Right lung (tissue), 10 donors: ENCODE measurements at places on chromosomes 3 and 15.
A peak's percentile ranks its signal among the peaks of the same experiment; 100 is the strongest.

GRCh38 chr15:74504418-74504817 is 36.6 kb upstream of the ARID3B start:
- no peak for DNase-seq

DNA sequence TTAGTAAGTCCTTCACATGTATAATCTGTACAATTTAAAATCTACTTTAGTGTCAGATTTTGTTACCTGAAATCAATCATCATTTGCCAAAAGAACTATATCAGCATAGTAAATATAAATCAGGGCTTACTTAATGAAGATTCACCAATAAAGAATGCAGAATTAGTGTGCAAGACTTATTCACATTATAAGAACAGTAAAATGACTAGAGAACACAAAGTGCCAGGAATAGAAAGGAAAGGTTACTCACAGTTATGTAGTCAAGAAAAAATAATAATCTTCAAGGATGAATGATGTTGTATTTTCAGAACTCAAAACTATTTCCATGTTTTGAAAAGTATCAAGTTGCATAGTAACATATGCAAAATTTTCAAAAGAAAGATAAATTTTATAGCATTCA is 891.9 kb downstream of the ROBO1 start:
- DNase-seq: no peak

DNA sequence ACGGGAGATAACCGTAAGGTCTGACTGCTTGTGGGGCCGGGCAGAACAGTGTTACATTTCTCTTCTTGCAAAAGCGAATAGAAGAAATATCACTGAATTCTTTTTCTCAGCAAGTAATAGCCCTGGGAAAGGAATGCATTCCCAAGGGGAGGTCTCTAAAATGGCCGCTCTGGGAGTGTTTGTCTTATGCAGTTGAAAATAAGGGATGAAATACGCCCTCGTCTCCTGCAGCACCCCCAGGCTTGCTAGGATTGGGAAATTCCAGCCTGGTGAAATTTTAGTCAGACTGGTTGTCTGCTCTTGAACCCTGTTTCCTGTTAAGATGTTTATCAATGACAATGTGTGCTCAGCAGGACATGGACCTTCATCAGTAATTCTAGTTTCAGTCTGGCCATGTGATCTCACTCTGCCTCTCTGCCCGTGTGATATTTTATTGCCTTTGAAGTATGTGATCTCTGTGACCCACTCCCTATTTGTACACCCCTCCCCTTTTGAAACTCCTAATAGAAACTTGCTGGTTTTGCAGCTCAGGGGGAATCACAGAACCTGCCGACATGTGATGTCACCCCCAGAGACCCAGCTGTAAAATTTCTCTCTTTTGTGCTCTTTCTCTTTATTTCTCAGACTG is 715.6 kb downstream of the ROBO1 start:
- no peak for DNase-seq

DNA sequence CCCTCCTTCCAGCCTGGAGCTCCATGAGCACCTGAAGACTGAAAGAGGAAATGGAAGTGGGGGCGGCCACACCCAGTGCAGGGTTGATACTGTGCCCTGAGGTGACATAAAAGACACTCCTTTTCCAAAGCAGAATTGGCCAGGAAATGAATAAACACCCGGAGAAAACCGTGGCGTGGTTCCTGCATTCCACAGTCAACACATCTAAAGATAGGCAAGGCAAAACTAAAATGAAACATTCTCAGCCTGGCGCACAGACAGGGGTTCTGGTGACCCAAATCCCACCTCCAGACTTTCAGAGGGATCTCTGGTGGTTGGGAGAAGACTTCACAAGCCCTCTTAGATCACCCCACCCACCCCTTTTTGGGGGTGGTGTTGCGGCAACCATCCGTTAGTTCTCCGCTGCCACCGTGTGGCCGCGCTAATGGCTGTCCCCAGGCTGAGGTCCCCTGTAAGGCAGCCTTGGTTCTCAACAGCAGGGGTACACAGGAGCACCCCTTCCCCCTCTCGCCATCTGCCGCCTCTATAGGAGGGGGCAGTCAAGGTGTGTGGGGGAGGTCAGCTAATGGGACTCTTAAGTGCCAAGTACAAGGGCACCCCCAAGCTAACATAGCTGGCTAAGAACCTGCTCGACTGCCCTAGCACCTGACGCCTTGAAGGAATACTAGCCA is 2.5 kb upstream of the MST1R start:
- DNase-seq: peak; percentile 69

DNA sequence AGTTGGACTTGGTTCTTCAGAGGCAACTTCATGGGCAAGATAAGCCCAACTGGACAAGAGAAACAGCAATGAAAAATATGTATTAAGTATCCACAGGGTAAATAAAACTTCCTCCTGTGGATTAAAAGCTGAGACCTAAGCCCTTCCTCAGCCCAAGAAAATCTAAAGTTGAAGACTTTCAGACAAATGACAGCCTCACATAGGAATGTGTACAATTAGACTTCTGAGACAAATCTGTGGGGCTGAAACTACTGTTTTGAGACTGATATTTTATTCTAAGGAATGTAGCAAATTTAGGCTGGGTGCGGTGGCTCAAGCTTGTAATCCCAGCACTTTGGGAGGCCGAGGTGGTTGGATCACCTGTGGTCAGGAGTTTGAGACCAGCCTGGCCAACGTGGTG is 74.2 kb upstream of the IL12A start:
- no peak for DNase-seq
